Amniotic stem cell (primary cell): ENCODE measurements at places on chromosomes 5 and 9.

GRCh38 chr5:158801268-158801667 is 298.4 kb downstream of the EBF1 start:
- DNase-seq: no peak

DNA sequence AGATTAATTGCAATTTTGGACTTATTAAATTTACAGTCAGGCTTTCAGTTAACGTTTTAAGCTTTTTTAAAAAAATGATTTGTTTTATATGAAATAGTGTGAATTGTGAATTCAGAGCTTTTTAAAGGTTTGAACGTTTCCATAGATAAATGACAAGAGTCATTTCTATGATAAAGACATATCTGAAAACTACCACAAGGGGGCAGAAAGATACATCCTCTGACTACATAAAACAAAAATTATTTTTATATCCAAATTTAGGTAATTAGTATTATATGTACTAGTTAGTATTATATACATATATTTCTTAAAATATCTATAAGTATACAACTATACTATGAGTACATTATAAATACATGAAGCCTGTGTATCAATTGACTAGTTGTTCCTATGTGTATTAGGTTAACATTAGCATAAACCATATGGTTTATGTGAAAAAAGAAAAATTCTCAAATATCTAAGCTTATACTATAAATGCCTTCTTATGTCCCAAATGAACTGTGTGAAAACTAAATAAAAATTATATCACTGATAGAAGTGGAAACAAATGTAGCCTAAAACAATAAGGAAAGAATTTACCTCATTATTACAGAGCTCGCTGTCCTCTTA is 155.2 kb downstream of the MEF2C start:
- no peak for DNase-seq

DNA sequence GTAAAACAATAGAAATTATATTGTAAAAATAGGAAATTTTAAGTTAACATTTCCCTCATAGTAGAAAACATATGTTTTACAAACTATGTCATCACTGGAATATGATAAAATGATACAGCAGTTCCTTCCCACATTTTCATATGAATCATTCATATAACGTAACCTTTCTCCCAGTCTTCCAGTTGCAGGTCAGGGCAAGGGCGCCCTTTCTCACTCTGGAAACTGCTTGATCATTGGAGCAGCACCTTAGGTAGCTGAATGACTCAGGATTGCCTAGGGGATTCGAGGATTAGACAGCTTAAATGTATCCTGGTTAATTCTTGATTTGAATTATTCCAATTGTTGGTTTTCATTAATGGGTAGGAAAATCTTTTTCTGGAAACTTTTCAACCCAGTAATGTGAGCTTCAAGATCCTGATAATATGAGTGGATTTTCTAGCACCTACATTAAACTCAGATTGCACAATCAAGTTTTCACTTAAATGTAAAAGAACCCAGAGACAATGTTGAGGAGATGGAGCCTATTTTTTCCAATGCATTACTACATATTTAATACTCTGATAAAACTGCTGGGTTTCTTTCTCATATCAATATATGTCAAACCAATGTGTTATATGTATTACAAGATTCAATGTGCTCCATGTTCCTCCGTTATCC is 32.6 kb upstream of the ANXA1 start:
- DNase-seq: no peak

GRCh38 chr5:34022121-34022705 is 14.4 kb upstream of the AMACR start:
- no peak for DNase-seq

DNA sequence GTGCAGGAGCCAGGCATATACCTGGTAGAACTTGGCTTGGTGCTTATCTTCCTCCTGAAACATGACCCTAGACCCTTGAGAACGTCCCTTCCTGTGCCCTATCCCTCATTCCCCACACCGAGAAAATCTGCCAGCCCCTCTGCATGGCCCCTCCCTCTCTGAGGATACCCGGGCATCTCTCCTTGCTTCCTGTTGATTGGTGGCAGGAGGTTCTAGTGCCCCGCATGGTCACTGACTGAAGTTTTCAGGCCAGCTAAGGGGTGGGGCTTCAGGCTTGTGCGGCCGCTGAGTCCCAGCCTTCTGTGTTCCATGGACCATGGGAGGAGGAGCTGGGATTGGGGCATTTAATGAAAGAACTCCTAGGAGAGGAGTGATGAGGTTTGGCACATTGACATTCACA is 22.8 kb downstream of the IGIP start:
- DNase-seq: no peak

- DNase-seq: no peak
These were observed 3.3 kb downstream of the LARP1 start for GRCh38 chr5:154758493-154758892.
